ENCODE measurements at places on chromosomes 5 and 9.

DNA sequence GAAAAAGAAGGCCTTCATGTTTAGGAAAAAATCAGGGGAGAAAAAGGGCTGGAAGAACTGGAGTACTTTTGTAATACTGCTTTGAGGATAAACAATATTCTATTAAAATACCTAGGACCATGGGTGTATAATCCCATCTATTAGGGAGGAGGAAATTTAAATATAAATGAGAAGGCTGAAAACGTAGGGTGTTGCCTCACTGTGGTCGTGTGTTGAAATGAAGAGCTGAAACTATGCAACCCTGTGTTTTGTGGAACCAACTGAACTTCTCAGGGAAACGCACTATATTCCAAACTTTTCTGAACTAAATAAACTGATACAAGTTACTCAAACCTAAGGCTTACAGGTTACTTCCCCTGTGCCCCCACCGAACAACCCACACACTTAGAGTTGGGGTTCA, 4.5 kb upstream of the CNTLN start:
- DNase-seq = no peak

DNA sequence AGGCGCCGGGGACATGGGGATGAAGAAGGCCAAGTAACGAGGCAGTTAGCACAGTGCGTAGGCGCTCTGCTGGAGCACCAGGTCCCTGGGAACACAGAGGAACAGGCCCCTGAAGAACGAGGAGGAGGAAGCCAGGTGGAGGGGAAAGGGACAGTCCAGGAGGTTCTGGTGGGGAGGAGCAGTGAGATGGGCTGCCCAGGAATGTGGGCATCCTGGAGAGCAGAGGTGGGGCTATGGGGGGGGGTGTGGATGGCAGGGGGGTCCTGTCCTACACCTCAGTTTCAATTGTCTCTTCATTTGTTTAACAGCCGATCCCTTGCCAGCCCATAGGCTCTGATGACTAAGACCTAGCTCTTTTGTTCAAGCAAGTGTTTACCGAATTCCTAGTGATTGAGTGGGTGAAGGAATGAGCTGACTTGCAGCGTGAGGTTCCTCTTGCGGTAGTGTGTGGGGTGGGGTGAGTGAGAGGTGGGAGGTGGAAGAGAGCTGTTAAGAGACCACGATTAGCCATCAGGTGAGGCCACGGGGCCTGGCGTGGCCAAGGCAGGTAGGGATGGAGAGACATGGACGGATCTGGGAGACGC, 8.4 kb upstream of the PHYHD1 start:
- DNase-seq = no peak

DNA sequence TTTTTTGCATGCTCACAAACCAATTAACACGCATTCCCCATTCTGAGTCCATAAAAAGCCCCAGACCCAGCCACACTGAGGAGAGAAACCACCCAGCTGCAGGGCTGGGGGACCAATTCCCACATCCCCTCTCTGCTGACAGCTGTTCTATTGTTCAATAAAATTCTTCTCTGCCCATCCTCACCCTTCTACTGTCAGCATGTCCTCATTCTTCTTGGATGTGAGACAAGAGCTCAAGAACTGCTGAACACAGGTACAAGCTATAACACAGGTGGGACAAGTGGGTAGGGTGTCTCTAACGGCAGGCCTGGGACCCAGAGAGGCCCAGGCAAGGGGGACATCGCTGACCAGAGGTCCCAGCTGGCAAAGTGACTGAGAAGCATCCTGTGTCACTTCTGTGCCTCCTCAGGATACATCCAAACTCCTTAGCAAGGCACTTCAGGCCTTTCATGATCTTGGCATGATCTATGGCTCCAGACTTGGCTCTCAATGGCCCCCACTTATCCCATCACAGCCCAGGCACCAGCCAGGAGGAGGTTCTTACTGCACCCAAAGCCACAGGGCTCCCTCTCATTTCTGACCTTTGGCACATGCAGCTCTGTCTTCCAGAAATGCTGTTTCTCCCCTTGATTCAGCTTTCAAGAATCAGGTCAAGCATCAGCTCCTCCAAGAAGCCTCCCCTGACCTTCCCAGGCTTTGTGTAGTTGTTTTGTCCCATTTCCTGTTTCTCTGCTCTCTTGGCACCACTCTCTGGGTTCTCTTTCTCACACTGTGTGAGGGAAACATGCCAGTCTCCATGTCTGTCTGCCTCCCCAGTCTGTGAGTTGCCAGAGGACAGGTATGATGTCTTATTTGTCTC, 7.3 kb upstream of the ALDH1B1 start:
- DNase-seq = no peak

GRCh38 chr5:152246401-152246800, 158.7 kb downstream of the NMUR2 start:
- no peak for DNase-seq

GRCh38 chr5:132663771-132664695, 6.1 kb downstream of the IL13 start:
- DNase-seq = no peak

GRCh38 chr5:73311291-73312110, 137.1 kb downstream of the FOXD1 start:
- DNase-seq = no peak

- no peak for DNase-seq
Observed at GRCh38 chr5:116573702-116574366, 789 bp downstream of the SEMA6A start.

DNA sequence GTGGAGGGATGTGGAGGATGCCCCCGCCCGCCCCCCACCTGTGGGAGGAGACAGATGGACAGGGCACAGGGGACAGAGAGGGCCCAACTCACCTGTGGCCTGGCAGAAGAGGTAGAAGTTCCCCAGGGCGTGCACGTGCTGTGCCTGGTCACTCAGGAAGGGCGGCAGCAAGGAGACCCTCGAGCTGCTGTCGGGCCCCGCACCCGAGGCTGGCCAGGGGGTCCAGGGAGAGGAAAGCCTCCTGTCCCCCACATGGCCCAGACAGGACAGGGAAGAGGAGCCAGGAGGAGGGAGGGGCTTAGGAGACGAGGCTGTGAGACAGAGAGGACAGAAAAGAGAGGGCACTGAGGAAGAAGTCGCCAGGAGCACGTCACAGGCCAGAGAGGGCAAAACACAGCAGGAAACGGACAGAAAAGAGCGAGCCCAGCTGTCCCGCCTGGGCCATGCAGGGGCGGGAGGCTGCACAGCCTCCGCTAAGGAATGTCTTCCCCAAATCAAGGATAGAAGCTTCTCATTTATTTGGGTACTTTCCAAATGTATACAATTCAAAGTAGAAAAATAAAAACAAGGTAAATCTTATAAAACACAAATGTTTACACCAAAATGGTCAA, 58.5 kb downstream of the SECISBP2 start:
- DNase-seq = no peak
